ENCODE measurements at places on chromosomes 16 and 17. TPM values are rescaled to one million over a fixed set of nuclear protein-coding genes. Genes with fewer than 3 reads are reported as not detected.

Gene NME2
- 220 TPM for total RNA-seq

Gene EIF3CL
- 41.6 TPM for total RNA-seq

Gene PPP1R27
- 0.25 TPM for total RNA-seq

Gene NEUROD2
- not detected for total RNA-seq

Gene CDH8
- total RNA-seq, result 0.14 TPM

Gene CACNG1
- not detected for total RNA-seq

Gene TBC1D3E
- total RNA-seq, result not detected

Gene ZMYND15
- total RNA-seq, result 0.08 TPM

Gene TMUB2
- total RNA-seq, result 20.9 TPM

Gene CCL11
- 3.8 TPM for total RNA-seq

Gene CA7
- not detected for total RNA-seq

Gene NPIPA2
- total RNA-seq, result 3.6 TPM

Gene KRTAP9-2
- not detected for total RNA-seq

Gene CTRB1
- total RNA-seq, result not detected

Gene TBCD
- 48.0 TPM for total RNA-seq

Gene RRAD
- 135 TPM for total RNA-seq

Gene VASN
- 5.5 TPM for total RNA-seq

Gene XAF1
- 18.6 TPM for total RNA-seq

Gene XYLT1
- 1.4 TPM for total RNA-seq
